HFFc6 (cell line): ENCODE measurements at places on chromosomes 5 and 9. TPM values are rescaled to one million over a fixed set of nuclear protein-coding genes. Genes with fewer than 3 reads are reported as not detected.

DNA sequence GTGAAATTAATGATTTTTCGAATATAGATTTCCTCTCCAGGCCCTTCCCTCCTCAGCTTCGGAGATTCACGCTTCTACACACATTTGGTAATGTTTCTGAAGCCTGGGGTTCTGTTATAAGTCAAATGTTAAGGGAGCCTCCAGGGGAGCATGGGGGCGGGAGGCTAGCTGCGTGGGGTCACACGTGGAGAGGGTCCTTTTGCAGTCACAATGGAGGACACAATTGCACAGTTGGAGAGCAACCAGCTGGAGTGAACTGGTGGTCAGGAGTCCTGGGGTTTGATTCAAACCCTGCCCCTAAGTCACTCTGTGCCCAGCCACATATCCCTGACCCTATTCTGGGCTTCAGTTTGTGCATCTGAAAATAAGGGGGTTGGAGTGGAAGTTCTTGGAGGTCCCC lies 481.4 kb downstream of the CDK5RAP2 start:
- no peak overlapping the region for H3K27ac ChIP-seq
- no peaks in the 10 kb centered on the region for H3K4me1 ChIP-seq
- no peak overlapping the region for H3K4me3 ChIP-seq
- no peak for DNase-seq
- no peaks in the 10 kb centered on the region for H3K36me3 ChIP-seq

DNA sequence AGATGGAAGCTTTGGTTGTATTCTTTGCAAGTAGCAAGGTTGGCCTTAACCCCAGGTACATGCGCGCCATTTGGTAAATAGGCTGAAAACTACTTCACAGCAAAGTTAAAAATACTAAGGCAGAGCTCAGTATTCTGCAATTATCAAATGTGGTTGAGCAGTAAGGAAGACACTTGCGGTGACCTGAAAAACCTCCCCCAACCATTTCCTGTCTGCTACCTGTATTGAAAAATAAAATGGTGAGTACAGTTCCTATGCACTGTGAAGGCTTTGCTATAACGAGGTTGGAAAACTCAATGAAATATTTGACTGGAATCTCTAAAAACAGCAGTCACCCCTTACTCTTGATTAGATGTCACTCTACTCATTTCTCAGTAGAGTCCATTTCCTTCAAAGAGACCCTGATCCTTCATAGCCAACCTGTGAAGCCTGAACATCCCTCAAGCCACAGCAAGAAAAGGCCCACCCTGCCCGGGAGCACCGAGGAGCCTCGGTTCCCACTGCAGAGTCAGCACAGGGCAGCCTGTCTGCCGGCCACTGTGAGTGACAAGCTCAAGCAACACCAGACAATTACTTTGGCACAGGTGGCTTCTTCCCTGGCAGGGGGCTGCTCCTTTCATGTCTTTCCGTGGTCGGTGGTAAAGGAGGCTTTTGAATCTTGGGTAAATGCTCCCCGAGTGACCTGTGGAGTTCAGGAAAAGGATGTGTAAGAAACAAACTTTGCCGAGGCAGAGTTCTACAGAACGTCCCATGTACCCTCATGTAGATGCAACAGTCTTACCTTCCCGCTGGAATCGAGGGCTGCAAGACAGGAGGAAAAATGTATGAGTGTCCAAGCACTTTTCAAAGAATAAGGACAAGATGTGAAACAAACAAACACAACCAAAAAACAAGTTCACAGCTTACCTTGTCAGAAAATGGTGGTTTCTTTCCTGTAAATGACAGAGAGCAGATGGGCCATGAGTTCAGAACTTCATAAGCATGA lies 29.6 kb downstream of the C5orf58 start:
- no peak overlapping the region for H3K4me3 ChIP-seq
- no peaks in the 10 kb centered on the region for H3K4me1 ChIP-seq
- DNase-seq = no peak
- H3K36me3 ChIP-seq = no peaks in the 10 kb centered on the region
- H3K27me3 ChIP-seq = peaks cover 13% of the 10 kb centered on the region

DNA sequence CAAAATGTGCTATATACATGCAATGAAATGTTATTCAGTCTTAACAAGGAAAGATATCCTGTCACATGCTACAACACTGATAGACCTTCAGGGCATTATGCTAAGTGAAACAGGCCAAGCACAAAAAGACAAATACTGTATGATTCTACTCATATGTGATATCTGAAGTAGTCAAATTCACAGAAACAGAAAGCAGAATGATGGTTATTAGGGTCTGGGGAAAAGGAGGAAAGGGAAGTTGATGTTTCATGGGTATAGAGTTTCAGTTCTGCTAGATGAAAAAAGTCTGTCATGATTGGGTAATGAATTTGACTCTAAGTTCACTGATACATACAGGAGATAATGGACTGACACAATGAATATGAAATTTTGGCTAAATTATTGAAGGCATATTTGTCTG lies 11.2 kb upstream of the RIC1 start:
- no peaks in the 10 kb centered on the region for H3K36me3 ChIP-seq
- DNase-seq = no peak
- peaks cover 34% of the 10 kb centered on the region for H3K4me1 ChIP-seq
- H3K27ac ChIP-seq = no peak overlapping the region
- no peak overlapping the region for H3K4me3 ChIP-seq

DNA sequence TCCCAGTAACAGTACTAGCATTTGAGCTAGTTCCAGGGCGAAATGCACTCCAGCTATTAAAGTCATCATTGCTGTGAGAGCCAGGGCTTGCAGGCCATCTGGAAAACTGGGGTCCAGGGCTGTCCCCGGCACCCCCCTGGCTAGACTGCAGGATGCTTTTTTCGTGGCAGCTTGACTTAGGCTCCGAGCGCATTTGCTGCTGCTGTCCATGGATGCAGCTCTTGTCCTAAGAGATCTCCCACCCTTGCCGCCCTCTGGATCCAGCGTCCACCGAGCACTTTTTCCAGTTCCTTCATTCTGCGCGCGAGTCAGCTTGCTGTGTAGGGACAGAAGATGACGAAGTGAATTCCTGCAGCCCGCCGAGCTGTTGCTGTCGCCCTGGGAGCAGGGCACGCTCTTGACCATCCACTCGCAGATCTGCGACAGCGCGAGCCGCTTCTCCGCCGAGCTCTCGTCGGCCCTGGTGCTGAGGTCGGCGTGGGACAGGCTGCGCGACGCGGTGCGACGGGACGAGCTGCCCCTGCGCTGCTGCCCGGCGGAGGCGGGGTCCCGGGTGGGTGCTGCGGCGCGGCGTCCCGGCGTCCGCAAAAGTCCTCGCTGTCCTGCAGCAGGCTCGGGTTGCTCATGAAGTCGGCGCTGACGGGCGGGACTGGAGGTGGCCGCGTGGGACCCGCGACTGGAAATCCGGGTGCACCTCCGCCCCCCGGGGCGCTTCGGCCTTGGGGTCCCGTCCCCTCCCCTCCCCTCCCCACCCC lies 30.7 kb downstream of the OR2V1 start:
- no peaks in the 10 kb centered on the region for H3K36me3 ChIP-seq
- peak overlapping the region; percentile 34; the same call in 1 of the 2 replicates for H3K27ac ChIP-seq
- H3K4me3 ChIP-seq = peak overlapping the region; percentile 79
- H3K27me3 ChIP-seq = peaks cover 17% of the 10 kb centered on the region

- H3K4me3 ChIP-seq = no peak overlapping the region
- no peak overlapping the region for H3K27ac ChIP-seq
- peaks cover 8% of the 10 kb centered on the region for H3K36me3 ChIP-seq
- H3K27me3 ChIP-seq = no peaks in the 10 kb centered on the region
- H3K4me1 ChIP-seq = no peaks in the 10 kb centered on the region
- no peak for DNase-seq
Measured at GRCh38 chr5:65577141-65577540, 14.0 kb downstream of the PPWD1 start.

DNA sequence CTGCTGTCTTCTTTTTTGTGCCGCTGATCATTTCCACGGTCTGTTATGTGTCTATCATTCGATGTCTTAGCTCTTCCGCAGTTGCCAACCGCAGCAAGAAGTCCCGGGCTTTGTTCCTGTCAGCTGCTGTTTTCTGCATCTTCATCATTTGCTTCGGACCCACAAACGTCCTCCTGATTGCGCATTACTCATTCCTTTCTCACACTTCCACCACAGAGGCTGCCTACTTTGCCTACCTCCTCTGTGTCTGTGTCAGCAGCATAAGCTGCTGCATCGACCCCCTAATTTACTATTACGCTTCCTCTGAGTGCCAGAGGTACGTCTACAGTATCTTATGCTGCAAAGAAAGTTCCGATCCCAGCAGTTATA lies 17.1 kb downstream of the F2R start:
- DNase-seq = no peak
- H3K27me3 ChIP-seq = no peaks in the 10 kb centered on the region; the same call in 1 of the 2 replicates
- H3K27ac ChIP-seq = no peak overlapping the region
- no peak overlapping the region for H3K4me3 ChIP-seq

DNA sequence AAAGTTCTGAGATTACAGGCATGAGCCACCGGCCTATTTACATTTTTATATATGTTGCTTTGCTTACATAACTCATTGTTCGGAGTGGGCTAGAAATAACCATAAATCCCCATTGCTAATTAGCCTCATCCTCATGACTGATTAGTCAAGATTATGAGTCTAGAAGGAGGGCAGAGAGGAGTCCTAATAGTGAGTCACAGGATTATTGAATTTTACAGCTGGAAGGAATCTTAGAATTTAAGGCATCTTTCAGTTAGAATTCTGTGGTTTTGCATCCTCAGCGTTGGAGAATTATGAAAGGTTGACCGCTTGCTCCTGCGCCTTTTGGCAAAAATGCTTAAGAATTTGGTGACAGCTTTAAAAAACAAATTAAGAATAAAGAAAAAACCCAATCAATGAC lies 2.6 kb upstream of the PBX3 start:
- H3K27me3 ChIP-seq = peaks cover 3% of the 10 kb centered on the region; the same call in 1 of the 2 replicates
- peak; percentile 89 for DNase-seq
- H3K4me3 ChIP-seq = peak overlapping the region; percentile 92

DNA sequence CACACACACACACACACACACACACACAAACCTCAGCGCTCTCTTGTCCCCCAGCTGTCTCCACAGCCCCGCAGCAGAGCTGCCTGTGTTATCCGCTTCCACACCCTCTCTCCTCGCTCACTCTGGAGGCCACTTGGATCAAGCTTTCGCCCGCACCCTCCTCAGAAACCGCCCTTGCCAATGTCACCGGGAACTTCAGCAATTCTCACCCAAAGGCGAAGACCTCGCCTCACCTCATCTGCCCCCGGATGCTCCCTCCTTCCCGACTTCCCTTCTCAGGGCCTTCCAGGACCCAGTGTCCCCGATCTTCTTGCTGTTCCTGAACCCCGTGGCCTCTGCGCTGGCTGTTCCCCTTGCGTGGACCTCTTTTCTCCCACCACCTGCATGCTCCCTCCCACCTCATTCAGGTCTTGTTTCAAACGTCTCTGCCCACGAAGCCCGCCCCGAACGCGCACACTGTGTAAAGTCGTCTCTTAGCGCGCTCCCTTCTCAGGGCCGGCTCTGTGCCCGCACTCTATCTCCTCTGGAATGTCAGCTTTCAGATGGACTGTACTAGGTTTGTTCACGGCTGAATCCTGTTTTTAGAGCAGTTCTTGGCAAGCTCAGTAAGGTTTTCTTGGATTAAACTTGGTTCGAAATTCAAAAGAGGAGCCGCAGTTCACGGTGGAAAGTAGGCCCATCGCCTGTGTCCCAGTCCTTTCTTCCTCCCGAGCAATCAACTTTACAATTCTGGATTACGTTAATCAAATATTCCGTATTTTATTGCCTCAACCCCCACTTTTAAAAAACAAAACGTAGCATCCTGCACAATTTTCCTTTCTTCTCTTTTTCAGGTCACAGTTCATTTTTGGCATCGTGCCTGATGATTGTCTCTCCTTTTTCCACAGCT lies 1.0 kb upstream of the TRIM7 start:
- H3K4me3 ChIP-seq = peak overlapping the region; percentile 92
- peak overlapping the region; percentile 90 for H3K27ac ChIP-seq
- peaks cover 31% of the 10 kb centered on the region for H3K4me1 ChIP-seq
- no peak for DNase-seq
- H3K27me3 ChIP-seq = peaks cover 15% of the 10 kb centered on the region

DNA sequence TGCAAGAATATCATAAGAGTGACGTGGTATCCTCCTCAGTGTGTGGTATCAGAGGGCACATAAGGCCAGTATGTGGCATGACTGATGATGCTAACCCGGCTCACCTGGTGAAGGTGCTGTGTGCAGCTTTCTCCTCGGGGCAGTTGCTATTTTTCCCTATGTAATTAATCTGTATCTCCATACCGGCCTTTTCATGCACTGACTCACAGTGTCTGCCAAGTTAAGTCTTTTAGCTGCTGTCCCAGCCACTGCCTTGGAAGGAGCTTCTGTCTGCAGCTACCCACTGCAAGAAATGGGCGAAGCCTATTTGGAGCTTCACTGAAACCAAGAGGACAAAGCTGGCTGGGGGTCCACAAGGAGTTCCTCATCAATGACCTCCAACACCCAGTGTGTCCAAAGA lies 46.0 kb downstream of the NXNL2 start:
- no peaks in the 10 kb centered on the region for H3K27me3 ChIP-seq
- H3K4me3 ChIP-seq = no peak overlapping the region
- peaks cover 11% of the 10 kb centered on the region for H3K36me3 ChIP-seq

DNA sequence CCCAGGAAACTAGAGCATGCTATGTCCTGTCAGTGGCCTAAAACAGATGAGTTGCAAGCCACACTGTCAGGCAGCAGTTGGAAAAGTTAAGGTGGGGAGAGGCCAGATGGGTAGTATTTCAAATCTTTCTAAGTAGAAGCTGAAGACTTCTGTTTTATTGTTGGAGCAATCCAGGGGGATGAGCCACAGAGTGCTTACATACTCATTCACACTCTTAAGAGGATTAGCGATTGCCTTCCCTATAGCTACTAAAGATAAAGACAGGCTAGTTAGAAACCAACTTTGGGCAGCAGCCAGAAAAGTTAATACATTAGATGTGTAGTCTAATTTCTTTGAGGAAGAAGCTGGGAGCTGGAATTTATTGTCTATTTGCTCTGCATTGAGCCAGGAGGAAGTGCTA lies 61.7 kb upstream of the ELAVL2 start:
- H3K36me3 ChIP-seq = no peaks in the 10 kb centered on the region
- no peak overlapping the region for H3K27ac ChIP-seq
- no peak overlapping the region for H3K4me3 ChIP-seq
- H3K27me3 ChIP-seq = no peaks in the 10 kb centered on the region

GRCh38 chr5:51466214-51466613 lies 83.0 kb downstream of the ISL1 start:
- peaks cover 2% of the 10 kb centered on the region; the same call in 1 of the 2 replicates for H3K27me3 ChIP-seq
- no peak overlapping the region for H3K27ac ChIP-seq
- H3K36me3 ChIP-seq = no peaks in the 10 kb centered on the region
- peaks cover 9% of the 10 kb centered on the region; the same call in 1 of the 2 replicates for H3K4me1 ChIP-seq
- no peak overlapping the region for H3K4me3 ChIP-seq

- no peak overlapping the region for H3K27ac ChIP-seq
- DNase-seq = no peak
- no peaks in the 10 kb centered on the region for H3K36me3 ChIP-seq
- no peak overlapping the region for H3K4me3 ChIP-seq
Measured at GRCh38 chr9:6632516-6633183, 12.9 kb downstream of the GLDC start.

DNA sequence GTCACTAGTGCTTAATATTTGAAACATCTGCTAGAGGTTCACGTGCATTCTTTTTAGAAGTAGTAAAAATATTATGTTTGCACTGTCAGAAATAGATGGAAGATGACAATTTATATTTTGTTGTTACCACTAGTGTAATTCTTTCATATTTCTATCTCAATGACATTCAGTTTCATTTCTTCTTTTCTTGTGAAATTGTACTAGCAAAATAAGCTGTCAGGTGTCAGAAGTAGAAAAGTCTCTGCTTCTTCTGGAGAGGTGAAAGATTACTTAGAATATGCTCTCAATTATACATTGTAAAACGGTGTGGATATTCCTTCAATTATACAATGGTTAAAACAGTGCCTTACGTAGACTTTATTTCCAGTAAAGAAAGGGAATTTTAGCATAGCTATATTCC lies 395.4 kb downstream of the CSNK1G3 start:
- H3K4me1 ChIP-seq = no peaks in the 10 kb centered on the region
- H3K27me3 ChIP-seq = no peaks in the 10 kb centered on the region
- no peak overlapping the region for H3K4me3 ChIP-seq
- no peaks in the 10 kb centered on the region for H3K36me3 ChIP-seq

The PCDHB1 gene
- total RNA-seq = not detected in 3 replicates

The FBXO10 gene
- 6.0 to 8.1 TPM (median 7.3 TPM) in 3 replicates for total RNA-seq

The AQP7 gene
- total RNA-seq = not detected in 3 replicates

The BAAT gene
- not detected in 3 replicates for total RNA-seq

The RNF224 gene
- not detected in 3 replicates for total RNA-seq

The PCDHGB3 gene
- total RNA-seq = 4.0 to 4.5 TPM (median 4.1 TPM) in 3 replicates
